ENCODE measurements at places on chromosomes 6 and 20.

DNA sequence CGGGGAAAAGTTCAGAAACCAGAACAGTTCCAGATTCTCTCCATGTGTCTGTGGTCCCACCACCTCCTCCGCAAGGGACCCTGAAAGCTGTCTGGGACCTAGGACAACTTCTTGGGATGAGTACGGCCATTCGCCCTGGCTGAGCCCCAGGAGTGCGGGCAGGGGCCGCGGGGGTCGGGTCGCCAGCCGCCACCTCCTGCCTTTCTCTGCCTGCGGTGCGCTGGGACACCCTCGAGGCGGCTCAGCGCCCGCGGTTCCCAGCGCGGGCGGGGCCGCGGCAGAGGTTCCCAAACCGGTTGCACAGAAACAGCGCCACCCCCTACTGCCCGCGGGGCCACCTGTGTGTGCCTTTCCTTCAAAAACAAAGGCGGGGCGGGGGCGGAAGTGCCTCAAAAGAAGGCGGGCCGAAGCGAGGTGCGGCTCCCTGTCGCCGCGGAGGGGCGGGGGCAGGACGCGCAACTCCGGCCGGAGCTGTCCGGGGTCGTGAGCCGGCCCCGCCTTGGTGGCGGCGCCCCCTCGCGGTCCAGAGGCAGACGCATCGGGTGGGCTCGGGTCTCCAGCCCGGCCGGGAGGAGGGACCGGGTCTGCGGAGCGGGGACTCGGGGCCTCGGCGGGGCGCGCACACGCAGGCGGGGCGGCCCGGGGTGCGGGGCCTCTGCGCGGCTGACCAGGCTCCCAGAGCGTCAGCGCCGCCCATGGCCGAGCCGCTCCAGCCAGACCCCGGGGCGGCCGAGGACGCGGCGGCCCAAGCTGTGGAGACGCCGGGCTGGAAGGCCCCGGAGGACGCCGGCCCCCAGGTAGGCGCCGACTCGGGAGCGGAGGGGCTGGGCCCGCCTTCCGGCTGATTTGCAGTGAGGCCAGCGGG, at the start of gene HEBP2:
Gene HEBP2, plus strand, starts transcription at position 423 of the 865 bp plus-strand sequence. Its CDS starts 273 bp downstream, at position 696.
- DNase-seq: peak; percentile 92

DNA sequence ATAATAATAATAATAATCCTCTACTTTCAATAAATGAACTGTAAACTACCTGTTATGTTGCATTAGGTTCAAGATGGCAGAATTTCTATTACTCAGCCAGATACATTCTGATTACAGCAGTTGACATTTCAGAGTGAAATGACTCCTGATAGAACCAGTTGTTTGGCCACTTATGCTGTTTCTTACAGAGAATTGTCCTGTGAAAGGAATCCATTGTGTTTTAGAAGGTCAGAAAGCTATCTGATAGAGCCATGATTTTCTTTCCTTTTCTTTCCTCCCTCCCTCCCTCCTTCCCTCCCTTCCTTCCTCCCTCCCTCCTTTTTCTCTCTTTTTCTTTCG, 16.6 kb downstream of the GJA10 start:
- no peak for DNase-seq

- DNase-seq: peak; percentile 71
These were observed 812 bp upstream of the SMIM13 start for GRCh38 chr6:11092668-11093375.

GRCh38 chr6:126464245-126464644, 124.3 kb downstream of the CENPW start:
- DNase-seq: no peak

GRCh38 chr6:111583986-111584385, 21.7 kb downstream of the TRAF3IP2 start:
- DNase-seq: no peak

GRCh38 chr6:43953256-43953655, 174.0 kb downstream of the MRPL14 start:
- DNase-seq: no peak

Data from NCI-H2081 (cell line).